ENCODE measurements at places on chromosomes 6 and 20. TPM values are rescaled to one million over a fixed set of nuclear protein-coding genes. Genes with fewer than 3 reads are reported as not detected.

DNA sequence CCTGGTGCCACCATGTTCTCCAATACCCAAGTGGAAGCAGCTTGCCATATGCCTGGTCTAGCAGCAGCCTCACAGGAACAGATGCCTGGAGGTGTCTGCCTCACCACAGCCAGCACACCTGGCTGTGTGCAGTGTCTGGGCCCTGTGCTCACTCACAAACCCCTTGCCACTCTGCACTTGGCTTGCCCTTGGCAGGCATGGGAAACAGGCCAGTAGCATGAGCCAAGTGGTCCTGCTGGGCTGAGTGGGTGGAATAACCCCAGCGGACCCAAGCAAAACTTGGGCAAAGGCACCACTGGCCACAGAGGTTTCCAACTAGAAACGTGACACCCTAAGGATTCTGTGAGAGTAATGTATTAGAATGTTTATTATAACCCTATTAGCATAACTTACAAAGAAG, 600.5 kb upstream of the GJE1 start:
- no peak for DNase-seq
- H3K36me3 ChIP-seq = no peaks in the 10 kb centered on the region
- no peaks in the 10 kb centered on the region for H3K4me1 ChIP-seq
- no peak overlapping the region for H3K4me3 ChIP-seq
- H3K27me3 ChIP-seq = no peaks in the 10 kb centered on the region

GRCh38 chr6:150068151-150068550, 770 bp downstream of the ULBP3 start:
- H3K27ac ChIP-seq = no peak overlapping the region
- peaks cover 12% of the 10 kb centered on the region for H3K4me1 ChIP-seq
- no peaks in the 10 kb centered on the region for H3K27me3 ChIP-seq
- peaks cover 10% of the 10 kb centered on the region for H3K36me3 ChIP-seq
- H3K4me3 ChIP-seq = peak overlapping the region; percentile 66

GRCh38 chr6:131532580-131533039, 40.4 kb upstream of the ARG1 start:
- no peaks in the 10 kb centered on the region for H3K4me1 ChIP-seq
- no peaks in the 10 kb centered on the region for H3K27me3 ChIP-seq
- no peak overlapping the region for H3K4me3 ChIP-seq
- H3K36me3 ChIP-seq = no peaks in the 10 kb centered on the region
- no peak for DNase-seq

DNA sequence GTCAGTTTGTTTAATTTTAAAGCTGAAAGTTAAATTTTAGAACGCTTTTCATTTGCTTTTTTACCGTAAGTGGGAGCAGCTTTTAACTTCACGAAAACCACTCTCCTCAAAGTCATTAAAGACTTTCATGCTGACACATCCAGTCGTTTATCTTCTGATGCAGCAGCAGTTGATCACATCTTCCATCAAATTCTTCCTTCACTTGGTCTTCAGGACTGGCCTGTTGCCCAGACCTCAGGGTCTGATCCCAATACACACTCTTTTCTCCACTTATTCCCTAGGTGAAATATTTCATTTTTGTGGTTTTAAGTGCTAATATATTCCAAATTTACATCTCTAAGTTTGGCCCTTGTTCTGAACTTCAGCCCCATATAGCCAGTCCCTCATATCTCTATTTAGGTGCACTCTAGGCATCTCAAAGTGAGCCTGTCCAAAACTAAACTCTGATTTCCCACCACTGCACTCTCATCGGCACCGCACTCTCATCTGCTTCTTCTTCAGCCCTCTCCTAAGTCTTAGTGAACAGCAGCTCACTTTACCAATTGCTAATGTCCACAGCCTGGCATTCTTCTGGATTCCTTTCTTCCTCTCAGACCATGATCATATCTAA, 20.4 kb downstream of the AFDN start:
- no peak for DNase-seq
- H3K27ac ChIP-seq = no peak overlapping the region
- no peaks in the 10 kb centered on the region for H3K27me3 ChIP-seq
- no peaks in the 10 kb centered on the region for H3K36me3 ChIP-seq

- H3K27me3 ChIP-seq = no peaks in the 10 kb centered on the region
- no peak overlapping the region for H3K27ac ChIP-seq
- no peaks in the 10 kb centered on the region for H3K36me3 ChIP-seq
- H3K4me1 ChIP-seq = peaks cover 3% of the 10 kb centered on the region
- DNase-seq = no peak
- H3K4me3 ChIP-seq = no peak overlapping the region
Measured at GRCh38 chr6:31710523-31711219, 4.0 kb downstream of the LY6G6F start.

DNA sequence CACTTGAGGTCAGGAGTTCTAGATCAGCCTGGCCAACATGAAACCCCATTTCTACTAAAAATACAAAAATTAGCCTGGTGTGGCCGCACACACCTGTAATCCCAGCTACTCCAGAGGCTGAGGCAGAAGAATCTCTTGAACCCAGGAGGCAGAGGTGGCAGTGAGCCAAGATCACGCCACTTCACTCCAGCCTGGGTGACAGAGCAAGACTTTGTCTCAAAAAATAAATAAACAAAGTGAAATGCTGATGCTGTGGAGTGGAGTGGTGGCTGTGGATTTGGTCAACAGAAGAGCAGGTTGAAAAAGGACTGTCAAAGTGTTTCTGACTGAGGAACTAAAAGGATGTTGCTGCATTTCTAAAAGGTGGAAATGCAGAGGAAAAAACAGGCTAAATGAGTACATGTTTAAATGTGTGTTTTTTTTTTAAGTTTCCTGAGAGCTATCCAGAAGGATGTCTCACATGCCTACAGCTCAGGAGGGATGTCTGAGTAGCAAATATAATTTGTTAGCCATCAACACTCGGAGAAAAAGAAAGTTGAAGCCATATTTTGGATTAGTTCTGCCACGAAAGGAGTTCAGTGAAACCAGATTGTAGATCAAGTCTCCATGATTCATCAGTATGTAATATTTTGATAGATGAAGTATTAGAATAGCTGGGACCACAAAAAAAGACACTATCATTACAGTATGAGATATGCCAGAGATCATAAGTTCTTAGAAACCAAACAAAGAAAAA, 621.1 kb upstream of the ADGRB3 start:
- DNase-seq = no peak
- no peak overlapping the region for H3K27ac ChIP-seq
- no peaks in the 10 kb centered on the region for H3K27me3 ChIP-seq

- no peak overlapping the region for H3K27ac ChIP-seq
- H3K36me3 ChIP-seq = no peaks in the 10 kb centered on the region
- H3K4me3 ChIP-seq = no peak overlapping the region
Measured at GRCh38 chr20:5135363-5136012, 8.7 kb downstream of the CDS2 start.

PGK2 gene
- not detected for total RNA-seq

CFB gene
- total RNA-seq = 0.50 TPM

CAP2 gene
- 34.0 TPM for total RNA-seq

POU5F1 gene
- total RNA-seq = not detected

TFAP2D gene
- total RNA-seq = not detected

SYCP2L gene
- not detected for total RNA-seq

HCK gene
- not detected for total RNA-seq
